GM20000 (cell line): ENCODE measurements at places on chromosomes 6 and 20.

DNA sequence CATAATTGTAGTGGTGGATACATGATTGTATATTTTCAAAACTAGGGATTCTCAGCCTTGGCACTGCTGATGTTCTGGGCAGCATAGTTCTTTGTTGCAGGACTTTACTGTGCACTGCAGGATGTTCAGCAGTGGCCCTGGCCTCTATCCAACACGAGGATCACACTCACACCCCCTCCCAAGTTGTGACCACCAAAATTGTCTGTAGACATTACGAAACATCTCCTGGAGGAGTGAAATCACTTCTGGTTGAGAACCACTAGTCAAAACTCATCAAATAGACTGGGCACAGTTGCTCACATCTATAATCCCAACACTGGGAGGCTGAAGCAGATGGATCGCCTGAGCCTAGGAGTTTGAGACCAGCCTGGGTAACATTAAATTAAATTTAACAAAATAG is 123.1 kb upstream of the CDYL start:
- DNase-seq: no peak

DNA sequence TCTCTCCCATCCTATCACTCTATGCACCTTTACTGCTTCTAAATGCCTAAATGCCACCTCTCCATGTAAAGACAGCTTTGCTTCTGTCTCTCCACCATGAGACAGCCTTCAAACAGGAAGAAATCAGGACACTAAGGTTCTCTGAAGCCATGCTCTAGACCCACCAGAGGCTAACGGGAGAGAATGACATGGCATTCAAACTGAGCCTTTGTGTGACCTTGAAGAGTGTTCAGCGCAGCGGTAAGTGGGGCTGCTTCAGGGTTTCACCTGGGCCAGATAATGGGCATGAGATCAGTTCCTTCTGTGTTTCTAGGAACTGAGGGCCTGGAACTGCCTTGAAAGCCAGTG is 20.1 kb downstream of the FAM50B start:
- DNase-seq: no peak

- peak; percentile 25 for DNase-seq
Observed at GRCh38 chr20:10553326-10553984, 118.3 kb downstream of the SLX4IP start.

GRCh38 chr6:13012977-13013680 is 296.6 kb downstream of the PHACTR1 start:
- peak; percentile 22 for DNase-seq

DNA sequence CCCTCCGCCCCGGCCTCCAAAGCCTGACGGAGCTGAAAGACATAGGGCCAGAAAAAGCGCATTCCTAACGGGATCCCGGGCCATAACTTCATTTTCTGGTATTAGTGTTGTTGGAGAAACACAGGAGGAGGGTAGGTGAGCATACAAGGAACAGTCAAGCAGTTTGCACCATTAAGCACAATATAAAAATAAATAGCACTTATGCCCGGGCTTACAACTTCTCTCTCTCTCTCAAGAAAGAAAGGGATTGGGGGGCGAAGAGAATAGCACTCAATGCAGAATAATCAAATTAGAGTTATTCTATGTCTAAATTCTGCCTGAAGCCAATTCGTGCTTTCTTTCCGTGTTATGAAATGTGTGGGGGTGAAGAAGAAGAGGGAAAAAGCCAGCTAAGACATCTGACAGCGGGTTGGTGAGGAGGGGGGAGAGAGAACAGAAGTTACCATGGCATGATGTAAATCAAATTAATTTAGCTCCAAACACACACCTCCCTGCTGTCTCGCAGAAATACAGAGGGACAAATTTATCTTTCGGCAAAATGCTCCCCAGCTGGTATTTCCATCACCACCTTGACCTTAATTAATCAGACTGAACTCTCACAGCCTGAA is 508 bp upstream of the METTL24 start:
- no peak for DNase-seq

DNA sequence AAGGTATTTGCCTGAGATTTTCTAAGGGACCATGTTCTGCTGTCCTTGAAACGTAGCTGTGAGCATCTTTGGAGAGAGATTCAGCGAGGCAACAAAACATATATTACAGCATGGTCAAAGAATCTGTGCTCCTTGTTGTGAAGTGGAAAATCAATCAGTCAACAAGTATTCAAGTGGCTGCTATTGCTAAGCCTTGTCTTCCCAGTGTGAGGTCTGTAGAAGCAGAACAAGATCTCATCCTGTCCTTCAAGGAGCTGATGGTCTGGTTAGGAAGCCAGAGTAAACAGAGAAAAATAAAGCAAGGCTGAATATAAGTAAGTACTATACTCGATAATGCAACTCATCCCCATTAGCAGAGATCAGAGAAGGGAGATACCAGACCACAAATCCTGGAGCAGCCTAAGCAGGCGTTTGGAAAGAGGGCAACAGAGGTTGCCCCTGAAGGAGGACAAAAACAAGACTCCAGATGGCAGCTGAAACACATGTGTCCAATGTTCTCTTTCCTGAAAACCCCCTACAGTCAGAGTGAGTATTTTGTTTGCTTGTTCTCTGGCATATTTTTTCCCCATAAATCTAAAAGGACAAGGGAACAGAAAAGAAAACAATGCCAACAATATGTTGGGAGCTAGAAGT is 392.0 kb downstream of the SYNE1 start:
- no peak for DNase-seq

GRCh38 chr20:53126185-53126584 is 154.0 kb downstream of the TSHZ2 start:
- no peak for DNase-seq

GRCh38 chr6:112221981-112222852 is 32.1 kb downstream of the LAMA4 start:
- DNase-seq: no peak
